C1 segment of cervical spinal cord (tissue), 14 donors: ENCODE measurements at places on chromosomes 6 and 20.

- no peak for DNase-seq
Measured at GRCh38 chr6:143039548-143039947, 21.1 kb upstream of the AIG1 start.

- no peak for DNase-seq
Measured at GRCh38 chr20:22584522-22584921, at the start of gene FOXA2. Gene FOXA2 (minus strand): TSS chr20:22584572. CDS start chr20:22584278, 294 bp downstream.

GRCh38 chr6:56863366-56863765 is 91.5 kb upstream of the BEND6 start:
- DNase-seq = no peak

GRCh38 chr6:64254558-64254957 is 619.0 kb downstream of the PHF3 start:
- no peak for DNase-seq

DNA sequence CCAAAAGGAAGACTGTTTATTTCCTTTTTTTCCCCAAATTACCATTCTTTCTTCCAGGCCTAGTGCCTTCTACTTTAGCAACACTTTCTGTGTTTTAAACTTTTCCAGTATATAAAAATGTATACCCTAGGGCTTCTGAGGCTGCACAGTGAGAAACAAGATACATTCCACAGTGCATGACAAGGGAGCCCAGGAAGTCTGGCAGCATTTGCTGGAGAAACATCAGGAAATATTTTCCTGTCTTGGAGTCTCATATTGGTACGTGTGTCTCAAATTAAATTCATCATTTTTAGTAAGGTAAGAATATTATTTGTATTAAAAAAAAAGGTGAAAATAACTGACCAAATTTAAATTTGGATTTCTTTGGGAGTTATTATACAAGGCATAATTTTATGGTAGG is 662.6 kb downstream of the RFPL4B start:
- no peak for DNase-seq
